SK-N-MC (cell line): ENCODE measurements at places on chromosomes 3 and 15.

DNA sequence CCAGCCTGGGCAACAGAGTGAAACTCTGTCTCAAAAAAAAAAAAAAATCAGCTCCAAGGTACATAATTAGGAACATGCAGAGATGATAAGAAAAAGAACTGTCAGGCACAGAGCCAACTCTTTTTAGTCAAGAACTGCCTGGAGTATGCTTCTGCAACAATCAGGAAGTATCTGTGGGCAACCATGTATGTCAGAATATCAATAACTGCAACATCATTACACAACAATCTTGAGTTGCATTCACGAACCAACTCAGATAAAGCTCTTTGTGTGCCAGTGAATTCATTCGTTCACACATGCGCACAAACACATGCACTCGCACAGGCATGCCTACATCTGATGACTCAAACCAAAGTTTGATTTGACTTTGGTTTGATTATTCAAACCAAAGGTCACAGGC lies 32.1 kb downstream of the EFHB start:
- no peak for DNase-seq

DNA sequence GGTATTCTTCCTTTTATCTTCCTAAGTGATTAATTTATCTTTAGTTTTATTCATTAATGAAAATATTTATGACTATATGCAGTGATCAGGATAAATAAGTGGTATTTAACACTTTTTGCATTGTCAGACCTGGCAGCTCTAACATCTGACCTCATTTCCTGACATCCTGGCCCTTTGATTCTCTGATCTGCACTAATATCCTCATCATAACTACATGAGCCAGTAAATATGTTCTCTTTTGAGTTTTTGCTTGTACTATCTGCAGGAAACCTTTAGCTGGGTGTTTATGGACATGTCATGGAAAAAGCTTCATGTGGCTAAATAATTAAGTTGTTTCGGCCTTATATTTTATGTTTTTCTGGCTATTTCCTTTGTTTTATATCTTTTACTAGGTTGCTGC lies 10.5 kb downstream of the NKTR start:
- no peak for DNase-seq

GRCh38 chr3:46925585-46925934 lies 48.0 kb downstream of the PTH1R start:
- no peak for DNase-seq

DNA sequence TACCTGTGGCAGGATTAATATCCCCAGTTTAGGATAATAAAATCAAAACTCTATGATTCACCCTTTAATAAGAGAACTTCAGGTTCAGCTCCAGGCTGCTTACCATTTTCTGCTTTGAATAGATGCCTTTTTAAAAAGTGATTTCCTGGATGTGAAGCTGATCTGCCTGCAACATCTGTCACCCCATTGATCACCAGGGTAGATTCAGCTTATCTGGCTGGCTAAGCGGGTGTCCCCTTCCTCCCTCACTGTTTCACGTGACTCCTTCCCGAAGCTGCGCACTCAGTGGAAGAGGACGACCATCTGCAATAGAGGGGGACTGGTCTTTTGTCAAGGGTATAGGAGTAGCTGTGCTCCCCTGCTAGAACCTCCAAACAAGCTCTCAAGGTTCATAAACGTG lies 128.1 kb downstream of the IL1RAP start:
- no peak for DNase-seq

DNA sequence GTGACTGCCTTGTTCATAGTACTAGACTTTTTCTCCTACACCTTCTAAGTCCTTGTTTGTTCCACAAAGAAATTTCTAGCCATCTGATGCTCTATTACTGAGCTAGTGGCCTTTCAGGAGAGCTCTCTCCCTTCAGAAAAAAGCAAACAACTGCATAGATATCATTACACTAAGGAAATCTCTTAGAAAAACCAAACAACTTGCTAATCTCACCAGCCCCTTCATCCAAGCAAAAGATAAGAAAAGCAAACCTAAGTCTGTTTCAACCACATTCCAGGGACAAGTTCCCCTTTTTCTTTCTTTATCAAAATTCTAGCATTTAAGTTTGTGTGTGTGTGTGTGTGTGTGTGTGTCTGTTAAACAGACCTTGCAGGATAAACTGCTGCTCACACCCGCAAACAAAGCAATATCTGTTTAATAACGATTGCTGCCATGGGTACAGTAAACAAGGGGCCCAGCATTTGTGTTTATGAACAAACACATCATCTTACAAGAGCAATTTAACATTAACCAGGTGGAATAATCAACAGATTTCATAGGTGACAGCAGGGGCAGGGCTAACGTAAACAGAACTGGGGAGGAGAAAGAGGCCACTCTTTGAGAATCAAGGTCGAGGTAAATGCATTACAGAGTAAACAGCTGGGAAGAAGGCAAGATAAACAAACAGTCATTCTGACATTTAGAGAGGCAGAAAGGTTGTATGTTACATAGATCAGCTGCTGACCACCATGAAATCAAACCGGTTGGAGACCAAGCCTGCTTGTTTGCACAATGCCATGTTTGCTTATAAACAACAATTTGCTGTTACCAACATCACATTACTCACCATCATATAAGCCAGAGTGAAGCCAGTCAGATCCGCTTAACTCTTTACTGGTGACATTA lies 375.1 kb downstream of the FOXP1 start:
- no peak for DNase-seq

DNA sequence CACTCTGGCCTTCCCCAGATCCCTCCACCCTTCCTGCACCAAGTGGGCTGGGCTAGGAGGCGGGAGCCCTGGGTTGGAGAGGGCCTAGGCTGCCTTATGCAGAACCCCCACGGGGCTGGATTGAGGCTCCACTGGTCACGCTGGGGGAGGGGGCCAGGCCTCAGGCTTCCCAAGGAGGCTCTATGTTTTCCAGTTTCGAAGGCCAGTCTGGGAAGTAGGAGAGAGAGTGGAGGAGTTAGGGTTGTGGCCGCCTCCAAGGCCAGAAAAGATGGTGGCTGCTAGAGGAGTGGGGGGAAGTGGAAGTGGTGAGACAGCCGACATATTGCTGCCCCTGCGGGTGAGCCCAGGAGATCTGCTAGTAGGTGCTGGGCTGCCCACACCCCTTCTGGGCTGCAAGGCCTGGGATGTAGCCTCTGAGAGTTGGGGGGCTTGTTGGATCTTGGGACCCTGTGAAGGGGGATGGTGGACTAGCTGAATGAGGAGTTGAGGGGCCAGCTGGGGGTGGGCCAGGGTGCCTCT lies 1.2 kb downstream of the GNAI2 start:
- DNase-seq: no peak

DNA sequence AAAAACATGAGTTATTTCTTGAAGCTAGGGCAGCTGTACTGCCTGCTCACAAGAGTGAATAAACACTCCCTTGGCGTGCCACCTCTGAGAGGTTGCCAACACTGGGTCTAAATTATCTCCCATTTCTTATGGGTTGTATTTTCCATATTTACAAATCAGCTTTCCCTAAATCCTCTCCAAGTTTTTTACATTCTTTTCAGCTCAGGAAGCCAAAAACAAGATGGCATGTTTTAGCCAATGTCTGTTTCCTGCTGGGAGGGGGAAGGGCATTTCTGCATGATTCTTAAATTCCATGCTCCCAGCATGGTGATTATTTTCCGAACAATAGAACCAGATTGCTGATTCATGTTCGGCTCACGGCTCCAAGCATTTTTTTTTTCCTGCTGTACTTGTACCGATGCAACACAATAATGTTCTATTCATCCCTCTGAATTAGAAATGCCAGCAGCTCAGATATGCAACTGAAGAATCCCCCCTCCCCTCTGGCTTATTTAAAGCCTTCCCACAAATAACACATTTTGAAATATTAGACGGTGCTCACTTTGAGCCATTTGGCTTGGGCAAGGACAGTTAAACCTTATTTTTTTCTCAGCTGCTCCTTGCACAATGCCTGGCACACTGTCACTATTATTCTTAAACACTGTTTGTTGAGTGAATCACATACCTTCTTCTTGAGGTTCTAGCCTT lies 252.5 kb downstream of the THRB start:
- no peak for DNase-seq

- no peak for DNase-seq
Observed at GRCh38 chr15:51634591-51635198, 12.1 kb upstream of the DMXL2 start.

GRCh38 chr3:195212749-195213375 lies 58.1 kb downstream of the XXYLT1 start:
- DNase-seq: no peak

GRCh38 chr15:87760547-87761314 lies 495.8 kb downstream of the NTRK3 start:
- no peak for DNase-seq

DNA sequence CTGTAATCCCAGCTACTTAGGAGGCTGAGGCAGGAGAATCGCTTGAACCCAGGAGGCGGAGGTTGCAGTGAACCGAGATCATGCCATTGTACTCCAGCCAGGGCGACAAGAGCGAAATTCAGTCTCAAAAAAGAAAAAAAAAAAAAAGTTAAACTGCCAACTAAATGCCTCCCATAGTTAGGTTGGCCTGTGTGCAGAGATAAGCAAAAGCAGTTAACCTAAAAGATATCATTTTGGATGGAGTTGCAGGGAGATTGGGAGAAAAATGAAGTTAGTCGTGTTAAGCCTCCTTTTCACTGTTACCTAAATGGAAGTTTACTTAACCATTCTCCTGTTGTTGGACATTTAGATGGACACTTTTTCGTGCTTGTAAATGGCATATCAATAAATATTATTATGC lies 11.4 kb upstream of the FETUB start:
- DNase-seq: no peak

DNA sequence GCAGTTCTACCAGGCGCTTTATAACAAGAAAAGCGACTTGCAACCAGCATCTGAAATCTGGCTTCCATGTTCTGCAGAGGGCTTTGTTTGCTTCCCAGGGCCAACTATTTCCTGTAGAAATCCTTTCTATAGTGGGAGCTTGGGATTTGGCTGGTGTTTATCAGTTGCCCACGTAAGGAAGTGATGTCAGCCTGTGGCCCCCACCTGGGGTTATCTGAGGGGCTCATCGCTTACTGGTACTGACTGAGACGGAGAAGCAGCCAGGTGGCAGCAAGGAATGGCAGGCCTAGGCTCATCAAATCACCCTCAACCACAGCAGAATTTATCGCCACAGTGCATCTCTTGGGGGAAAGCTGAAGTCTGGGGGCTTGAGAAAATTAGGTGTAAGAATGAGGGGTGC lies 14.6 kb upstream of the CCR9 start:
- DNase-seq: no peak

GRCh38 chr15:73017987-73018386 lies 34.3 kb upstream of the NEO1 start:
- DNase-seq: no peak

DNA sequence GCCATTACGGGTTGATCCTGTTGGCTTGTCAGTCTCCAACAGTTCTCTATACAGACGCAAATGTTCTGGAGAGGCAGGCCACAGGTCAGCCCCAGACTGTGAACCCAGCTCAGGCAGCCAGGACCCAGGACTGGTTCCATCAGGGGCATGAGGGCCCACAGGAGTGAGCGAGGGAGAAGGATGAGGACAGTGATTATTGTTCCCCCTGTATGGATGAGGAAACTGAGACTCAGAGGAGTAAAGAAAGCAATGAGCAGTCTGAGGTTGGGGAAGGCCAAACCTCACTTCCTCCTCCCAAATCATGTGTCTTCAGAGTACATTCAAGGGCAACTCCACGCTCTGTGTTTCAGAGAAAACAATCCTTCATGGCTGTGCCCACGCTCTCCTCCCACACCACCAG lies 121.9 kb downstream of the RPLP1 start:
- no peak for DNase-seq

- DNase-seq: no peak
Observed at GRCh38 chr15:83053151-83053550, 13.9 kb downstream of the BTBD1 start.

- no peak for DNase-seq
Observed at GRCh38 chr3:122014741-122015140, 7.3 kb downstream of the ILDR1 start.

GRCh38 chr3:188296761-188297612 lies 143.0 kb downstream of the LPP start:
- no peak for DNase-seq

DNA sequence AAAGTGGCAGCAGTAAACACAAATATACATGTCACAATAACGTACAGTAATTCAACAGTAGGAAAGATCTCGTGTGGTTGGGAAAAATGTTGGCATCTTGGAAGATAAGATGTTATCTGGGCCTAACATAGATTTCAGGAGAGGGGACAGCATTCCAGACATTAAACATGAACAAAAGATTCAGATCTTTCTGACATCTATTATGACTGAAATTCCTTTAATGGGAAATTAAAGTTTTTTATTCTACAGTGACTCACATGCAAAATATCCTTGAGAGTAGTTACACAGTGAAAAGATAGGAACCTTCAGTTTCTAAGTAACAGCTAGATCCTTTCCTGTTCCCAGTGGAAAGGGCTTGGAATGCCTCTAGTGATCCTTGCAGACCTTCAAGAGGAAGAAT lies 9.2 kb downstream of the NDUFB5 start:
- no peak for DNase-seq

- no peak for DNase-seq
Observed at GRCh38 chr3:188701485-188701969, 470.2 kb upstream of the TPRG1 start.

DNA sequence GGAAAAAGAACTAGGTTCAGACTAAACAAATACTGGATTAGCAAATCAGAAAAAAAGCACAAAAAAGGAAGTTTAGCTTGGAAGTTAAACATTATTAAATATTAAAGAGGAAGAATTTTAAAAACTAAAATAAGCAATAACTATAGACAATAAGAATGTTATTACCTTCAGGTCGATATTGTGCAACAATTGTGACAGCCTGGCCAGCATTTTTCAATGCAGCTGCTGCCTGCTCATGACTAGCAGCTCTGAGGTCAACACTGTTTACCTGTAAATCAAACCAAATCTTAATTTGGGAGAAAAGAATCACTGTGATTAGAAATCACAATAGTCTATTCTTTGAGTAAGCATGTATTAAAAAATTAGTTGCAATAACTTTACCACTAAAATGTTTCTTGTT lies 75.1 kb upstream of the MELTF start:
- no peak for DNase-seq

GRCh38 chr3:45910892-45911291 lies 24.5 kb downstream of the CCR9 start:
- no peak for DNase-seq

DNA sequence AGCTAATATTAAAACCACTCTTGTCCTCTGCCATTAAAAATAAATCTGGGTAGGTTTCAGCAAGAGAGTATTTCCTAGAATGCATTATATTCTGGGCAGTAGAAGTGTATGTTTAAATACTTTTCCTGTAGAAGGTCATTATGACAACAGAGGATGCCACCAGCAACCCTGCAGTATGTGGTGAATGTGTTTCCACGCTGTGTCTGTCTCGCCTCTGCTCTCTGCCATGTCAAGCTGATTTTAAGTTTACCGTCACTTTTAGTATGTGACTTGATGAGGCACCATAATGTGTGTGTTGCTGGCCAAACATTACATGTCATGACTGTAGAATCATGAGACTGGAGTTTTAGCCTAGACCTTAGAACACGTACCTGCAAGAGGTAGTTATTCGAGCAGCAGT lies 211.2 kb downstream of the LPP start:
- no peak for DNase-seq

- no peak for DNase-seq
Observed at GRCh38 chr3:185680231-185680630, 94.1 kb downstream of the SENP2 start.

GRCh38 chr3:4637265-4637664 lies 144.1 kb downstream of the ITPR1 start:
- no peak for DNase-seq

- no peak for DNase-seq
Observed at GRCh38 chr3:142963516-142964448, at the start of gene PAQR9. Gene PAQR9, minus strand, starts transcription at chr3:142963674. Its CDS starts 338 bp downstream, at chr3:142963336.

- DNase-seq: no peak
Observed at GRCh38 chr3:63086190-63086589, 191.9 kb upstream of the SYNPR start.

GRCh38 chr3:111595232-111595631 lies at the start of gene ZBED2:
Gene ZBED2, minus strand, starts transcription at chr3:111595346. Its CDS starts 1,145 bp downstream, at chr3:111594201.
- DNase-seq: no peak
